ENCODE measurements at places on chromosomes 16 and 17.

- DNase-seq, result no peak
Observed at GRCh38 chr16:88196471-88197400, 186.0 kb upstream of the ZNF469 start.

DNA sequence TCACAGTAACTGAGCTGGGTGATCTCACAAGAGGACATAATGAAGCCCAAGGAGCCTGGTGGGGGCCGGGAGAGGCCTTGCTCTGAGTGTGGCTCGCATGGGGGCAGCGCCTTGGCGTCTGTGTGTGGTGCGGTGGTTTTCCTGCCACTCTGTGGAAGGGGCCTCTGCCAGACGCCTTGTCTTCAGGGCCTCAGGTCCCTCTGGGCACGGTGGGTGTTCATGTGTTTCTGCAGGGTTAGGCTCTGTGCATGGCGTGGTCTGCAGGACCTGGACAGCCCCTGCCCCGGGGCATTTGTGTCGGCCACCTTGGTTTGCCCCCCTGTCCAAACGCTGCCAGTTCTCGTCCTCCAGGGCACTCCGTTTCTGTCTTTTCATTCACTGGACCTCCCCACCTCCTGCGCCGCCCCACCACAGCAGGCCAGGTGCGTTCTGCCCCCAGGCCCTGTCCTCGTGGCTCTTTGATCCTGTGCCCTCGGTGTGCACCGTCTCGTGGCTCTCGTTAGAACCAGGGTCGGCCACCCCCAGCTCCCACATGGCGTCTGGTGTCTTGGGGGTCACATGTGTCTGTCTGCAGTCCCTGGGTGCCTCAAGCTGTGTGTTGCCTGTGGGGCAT lies 43.7 kb upstream of the ZNF750 start:
- DNase-seq, result no peak

- peak; percentile 94 for DNase-seq
Observed at GRCh38 chr17:4366327-4367063, at the start of gene UBE2G1. Gene UBE2G1, minus strand, starts transcription at chr17:4366675. Its CDS starts 359 bp downstream, at chr17:4366316.

DNA sequence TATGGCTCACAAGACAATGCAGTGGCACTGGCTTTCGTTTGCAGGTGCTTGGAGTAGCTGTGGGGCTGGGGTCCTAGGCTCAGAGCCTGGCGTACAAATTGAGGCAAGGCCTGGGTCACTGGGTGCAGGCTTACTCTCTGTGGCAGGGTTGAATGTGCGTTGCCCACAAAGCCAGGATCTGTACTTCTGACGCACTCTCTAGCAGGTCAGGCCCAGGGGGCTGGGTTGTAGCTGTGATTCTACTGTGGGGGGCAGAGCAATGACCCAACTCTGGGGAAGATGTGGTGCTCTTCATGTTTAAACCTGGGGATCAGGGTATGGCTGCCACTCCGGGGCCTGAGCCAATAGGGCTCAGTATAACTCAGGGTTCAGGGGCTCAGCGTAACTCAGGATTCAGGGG lies 6.4 kb upstream of the PRSS21 start:
- no peak for DNase-seq

GRCh38 chr16:27408012-27408601 lies 6.1 kb downstream of the IL21R start:
- no peak for DNase-seq

GRCh38 chr17:17141860-17142552 lies 64.1 kb downstream of the PLD6 start:
- peak; percentile 40 for DNase-seq

DNA sequence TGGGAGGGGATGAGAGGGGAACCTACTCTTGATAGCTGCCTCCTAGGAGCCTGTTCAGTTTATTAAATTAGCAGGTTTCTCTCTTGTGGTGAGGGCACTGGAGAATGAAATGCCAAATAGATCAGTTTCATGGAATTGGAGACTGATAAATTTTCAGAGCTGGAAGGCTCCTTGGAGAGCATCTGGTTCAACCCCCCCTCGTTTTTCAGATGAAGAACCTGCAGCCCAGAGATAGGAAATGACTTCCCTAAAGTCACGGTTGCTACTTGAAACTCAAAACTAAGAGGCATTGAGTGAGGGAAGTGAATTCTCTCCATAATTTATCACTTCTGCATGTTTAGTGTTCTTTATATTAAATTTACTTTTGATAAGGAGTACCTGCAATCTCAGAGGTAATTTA lies 366.0 kb upstream of the CCL2 start:
- no peak for DNase-seq

DNA sequence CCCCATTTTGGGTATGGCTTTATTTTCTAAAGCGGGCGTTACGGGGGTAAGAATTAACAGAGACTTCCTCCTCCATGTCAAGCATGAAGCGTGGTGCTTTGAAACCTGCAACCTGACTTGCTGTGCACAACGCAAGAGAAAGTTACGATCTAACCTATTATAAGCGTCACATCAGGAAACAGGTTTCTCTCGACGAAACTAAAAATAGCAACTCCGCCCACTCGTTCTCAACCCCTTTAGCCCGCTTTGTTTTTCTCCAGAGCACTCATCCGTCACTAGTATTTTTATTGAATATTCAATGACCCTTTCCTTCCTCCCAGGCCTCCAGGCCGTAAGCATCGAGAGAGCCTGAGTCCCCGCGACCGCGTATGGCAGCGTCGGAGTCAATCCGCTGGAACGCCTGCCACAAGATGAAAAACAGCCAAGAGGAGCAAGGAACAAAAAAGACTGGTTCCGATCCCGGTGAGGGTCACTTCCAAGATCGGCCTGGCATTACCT lies 555 bp downstream of the NUP88 start:
- peak; percentile 25 for DNase-seq

DNA sequence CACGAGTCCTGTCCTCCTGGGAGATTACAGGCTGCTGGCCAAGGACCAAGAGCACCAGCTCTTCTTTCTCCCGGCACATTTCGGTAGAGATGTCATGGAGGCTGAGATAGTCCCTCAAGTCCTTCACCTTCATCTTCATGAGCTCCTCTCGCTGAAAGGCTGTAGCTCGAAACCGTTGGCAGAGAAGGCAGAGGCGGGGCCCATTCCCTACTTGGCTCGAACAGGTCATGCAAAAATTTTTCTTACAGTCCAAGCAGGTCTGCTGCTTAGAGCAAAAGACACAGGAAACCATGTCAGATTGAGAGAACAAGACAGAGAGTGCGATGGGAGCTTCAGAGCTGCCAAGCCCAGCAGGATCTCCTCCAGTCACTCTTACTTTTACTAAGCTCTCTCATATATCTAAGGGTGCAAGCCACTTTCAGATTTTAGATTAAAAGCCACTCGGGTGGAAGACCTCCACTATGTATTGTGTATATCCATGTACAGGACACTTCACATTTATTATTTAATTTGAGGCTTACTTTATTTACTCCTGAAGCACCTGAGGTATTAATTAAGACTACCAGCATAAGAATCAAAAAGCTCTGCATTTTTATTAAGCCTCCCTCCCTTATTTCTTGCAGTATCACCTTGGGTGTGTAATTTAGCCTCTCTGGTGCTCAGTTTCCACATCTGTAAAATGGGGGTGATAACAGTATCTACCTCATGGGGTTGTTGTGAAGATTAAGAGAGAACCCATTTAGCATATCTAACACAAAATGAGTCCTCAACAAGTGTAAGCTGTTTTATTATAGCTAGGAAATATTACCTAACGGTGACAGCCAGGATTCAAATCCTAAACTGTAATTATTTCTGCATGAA lies 41.4 kb downstream of the LIG3 start:
- DNase-seq, result no peak

DNA sequence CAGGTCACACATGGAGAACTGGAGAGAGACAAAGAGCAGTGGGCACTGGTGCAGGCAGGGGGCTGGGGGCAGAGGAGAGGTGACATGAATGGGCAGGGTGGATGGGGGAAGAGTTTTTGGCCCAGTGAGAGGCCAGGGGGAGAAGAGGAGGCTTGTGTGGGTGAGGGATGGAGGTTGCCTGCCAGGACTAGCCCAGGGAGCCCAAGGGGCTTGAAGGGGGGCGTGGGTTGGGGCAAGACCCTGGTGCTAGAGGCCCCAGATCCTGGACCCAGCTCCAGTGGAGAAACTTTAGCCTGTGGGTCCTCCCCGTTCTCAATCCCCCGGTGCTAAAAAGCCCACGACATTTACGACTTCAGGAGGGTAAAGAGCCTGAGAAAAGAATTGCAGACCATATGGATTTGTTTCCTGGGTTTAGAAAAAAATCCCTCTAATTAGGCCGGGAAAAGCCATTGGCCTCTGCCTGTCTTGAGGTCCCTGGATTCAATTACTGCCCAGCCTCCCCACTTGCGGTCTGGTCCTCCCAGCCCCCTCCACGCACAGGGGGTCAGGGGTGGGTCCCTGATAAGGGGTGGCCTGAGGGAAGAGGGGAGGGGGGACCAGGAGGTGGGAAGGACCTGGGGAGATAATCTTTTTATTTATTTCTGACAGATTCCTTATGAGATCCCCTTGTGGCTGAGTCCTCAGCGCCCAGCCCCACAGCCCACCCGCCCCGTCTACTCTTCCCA lies 33.0 kb downstream of the NGFR start:
- DNase-seq, result no peak

GRCh38 chr17:7179317-7180254 lies at the start of gene ASGR1:
Gene ASGR1, minus strand, starts transcription at chr17:7179370. Its CDS starts 807 bp downstream, at chr17:7178563.
- DNase-seq, result no peak

GRCh38 chr17:74916136-74916850 lies 6.8 kb downstream of the USH1G start:
- DNase-seq, result no peak

GRCh38 chr17:31878703-31879073 lies 19.6 kb upstream of the COPRS start:
- DNase-seq, result no peak

DNA sequence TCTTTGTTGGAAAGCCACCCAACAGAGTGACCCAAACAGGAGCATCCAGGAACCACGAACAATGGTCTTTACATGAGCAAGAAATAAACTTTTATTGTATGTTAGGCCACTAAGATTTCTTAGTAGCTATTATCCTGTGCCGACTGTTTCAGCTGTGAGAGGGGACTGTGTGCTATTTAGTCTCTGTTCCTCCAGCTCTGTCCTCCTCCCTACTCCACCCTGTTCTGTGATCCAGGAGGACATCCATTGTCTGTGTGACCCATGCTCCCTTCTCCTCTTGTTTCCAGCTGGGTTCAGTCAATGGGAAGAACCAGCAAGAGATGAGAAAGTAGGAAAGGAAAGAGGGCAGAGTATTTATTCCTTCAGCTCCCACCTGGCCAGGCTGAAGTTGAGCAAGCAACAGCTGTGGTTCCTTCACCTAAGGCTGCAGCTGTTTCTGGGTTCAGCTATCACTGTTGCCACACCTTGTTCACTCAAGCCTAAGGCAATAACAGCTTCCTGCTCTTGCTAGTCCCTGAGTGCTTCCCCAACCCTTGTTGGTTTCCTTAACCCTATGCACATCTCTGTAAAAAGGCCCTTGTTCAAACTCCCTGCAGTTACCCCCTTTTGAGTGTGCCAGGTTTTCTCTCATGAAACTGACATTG lies 14.9 kb upstream of the B4GALNT2 start:
- no peak for DNase-seq

DNA sequence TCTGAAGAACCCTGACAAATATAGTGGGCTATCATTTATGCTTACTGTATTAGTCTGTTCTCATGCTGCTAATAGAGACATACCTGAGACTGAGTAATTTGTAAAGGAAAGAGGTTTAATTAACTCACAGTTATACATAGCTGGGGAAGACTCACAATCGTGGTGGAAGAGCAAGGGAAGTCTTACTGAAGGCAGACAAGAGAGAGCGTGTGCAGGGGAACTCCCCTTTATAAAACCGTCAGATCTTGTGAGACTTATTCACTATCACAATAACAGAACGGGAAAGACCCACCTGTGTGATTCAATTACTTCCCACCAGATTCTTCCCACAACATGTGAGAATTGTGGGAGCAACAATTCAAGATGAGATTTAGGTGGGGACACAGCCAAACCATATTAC lies 526.8 kb upstream of the GOT2 start:
- DNase-seq, result no peak

- DNase-seq, result no peak
Observed at GRCh38 chr16:60432472-60432871, 1603.8 kb downstream of the CDH8 start.

GRCh38 chr17:31313982-31314781 lies at the start of gene EVI2B:
Gene EVI2B, minus strand, starts transcription at chr17:31314054. Its CDS starts 8,445 bp downstream, at chr17:31305609.
- DNase-seq, result no peak

DNA sequence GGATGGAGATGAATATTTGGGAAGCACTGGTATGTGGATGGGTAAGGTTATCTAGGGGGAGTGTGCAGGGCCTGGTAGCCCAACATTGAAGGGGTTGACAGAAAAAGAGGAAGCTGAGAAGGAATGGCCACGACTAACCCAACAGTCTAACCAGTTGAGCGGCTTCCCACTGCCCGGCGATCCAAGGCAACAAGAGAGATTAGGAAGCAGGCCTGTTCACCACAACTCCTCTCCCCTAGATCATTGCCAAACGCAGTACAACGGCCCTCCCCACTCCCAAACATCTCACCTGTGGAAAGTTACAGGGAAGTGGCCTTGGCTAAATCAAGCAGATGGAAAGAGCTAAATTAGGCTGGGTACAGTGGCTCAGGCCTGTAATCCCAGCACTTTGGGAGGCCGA lies 11.2 kb upstream of the RANGRF start:
- DNase-seq, result no peak

- DNase-seq, result no peak
Observed at GRCh38 chr17:35892091-35893035, 12.2 kb upstream of the CCL5 start.

- DNase-seq, result no peak
Observed at GRCh38 chr17:48500435-48501426, 30.1 kb downstream of the HOXB1 start.

DNA sequence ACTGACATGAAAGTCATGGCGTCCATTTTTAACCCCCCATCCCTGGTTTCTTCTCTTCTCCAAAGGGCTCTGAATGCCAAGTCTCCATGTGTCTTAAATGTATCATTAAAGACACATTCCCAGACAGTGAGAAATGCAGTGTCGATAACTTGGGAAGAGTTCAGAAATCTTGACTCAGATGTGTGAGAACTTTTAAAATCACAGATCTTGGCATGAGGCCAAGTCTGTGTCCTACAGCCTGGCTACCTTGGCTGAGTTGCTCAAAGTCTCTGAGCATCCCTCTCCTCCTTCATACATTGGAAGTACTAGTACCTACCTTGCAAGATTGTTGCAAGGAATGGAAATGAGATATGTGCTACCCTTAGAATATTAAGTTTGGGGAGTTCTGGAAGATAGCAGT lies 1046.5 kb upstream of the RBFOX1 start:
- no peak for DNase-seq

DNA sequence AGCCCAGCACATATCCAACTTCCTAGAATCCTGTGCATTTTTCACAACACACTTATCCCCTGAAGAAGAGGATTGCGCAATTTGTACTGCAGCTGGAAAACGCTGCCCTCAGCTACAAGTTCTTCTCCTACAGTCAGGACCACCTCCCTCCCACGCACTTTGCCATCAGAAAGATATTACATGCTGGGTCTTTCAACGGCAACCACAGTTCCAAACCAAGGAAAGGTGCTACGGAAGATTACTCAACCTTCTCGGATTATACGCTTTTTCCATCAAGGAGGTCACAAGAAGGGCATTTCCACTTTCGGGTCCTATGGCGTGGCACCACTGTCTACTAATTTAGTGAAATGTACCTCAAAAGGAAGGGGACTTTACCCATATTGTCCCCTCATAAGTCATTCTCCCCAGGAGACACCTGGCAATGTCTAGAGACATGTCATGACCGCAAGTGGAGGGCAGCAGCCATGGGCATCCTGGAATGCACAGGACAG lies 35.2 kb downstream of the USP7 start:
- DNase-seq, result no peak

- DNase-seq, result no peak
Observed at GRCh38 chr16:61721544-61721943, 314.7 kb downstream of the CDH8 start.

- DNase-seq, result no peak
Observed at GRCh38 chr16:88688013-88688778, 1.9 kb upstream of the SNAI3 start.

Data from NCI-H1694 treated with DMSO at 0.1 percent for 48 hours (cell line).